ENCODE measurements at places on chromosomes 7 and 10. TPM values are rescaled to one million over a fixed set of nuclear protein-coding genes. Genes with fewer than 3 reads are reported as not detected.

GNGT1 gene
- total RNA-seq = not detected

EBLN1 gene
- not detected for total RNA-seq

DNA sequence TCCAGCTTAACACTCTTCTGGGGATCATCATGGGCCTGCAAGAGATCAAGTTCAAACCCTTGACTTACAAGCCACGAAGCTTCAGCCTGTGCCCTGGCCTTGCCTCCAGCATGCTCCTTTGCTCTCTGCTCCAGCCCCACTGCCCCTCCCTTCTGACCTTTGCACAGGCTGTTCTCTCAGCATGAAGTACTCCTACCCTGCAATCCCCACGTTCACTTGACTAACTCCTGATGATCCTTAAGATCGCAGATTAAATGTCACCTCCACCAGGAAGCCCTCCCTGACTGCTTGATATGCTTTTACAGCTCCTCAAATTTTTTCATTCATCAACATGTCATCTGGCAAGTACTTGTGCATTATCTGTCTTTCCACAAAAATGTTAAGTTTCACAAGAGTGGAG, 75.5 kb upstream of the SLF2 start:
- DNase-seq = no peak

- no peak for DNase-seq
These were observed 106.6 kb downstream of the GAD2 start for GRCh38 chr10:26323219-26323618.

GRCh38 chr7:67518580-67518979, 521.9 kb downstream of the TYW1 start:
- no peak for DNase-seq

DNA sequence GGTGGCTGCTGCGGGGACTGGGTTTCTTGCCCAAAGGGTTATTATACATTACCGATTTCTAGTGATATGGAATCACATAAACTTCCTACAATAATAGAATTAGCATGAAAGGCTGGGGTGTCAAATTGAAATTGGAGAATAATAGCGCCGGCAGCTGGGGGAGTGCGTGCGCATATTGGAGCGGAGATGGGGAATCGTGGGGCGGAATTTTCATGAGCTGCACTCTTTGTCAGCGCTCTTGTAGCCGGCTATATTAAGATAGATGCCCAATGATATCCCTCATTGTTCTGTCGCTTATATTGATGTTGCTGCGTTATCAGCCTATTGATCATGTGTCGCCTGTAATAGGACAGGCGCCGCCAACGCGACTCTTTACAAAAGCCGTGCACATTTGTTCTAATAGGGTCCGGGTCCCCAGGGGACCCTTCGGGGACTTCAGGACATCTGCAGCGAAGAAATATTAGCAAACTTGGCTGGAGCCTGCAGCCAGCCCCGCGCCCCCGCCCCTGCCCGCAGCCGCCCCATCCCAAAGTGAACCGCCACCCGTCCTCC, 5.1 kb downstream of the UNCX start:
- no peak for DNase-seq

GRCh38 chr10:96992721-96993120, 160.6 kb downstream of the LCOR start:
- DNase-seq = no peak

TEX47 gene
- not detected for total RNA-seq

DNA sequence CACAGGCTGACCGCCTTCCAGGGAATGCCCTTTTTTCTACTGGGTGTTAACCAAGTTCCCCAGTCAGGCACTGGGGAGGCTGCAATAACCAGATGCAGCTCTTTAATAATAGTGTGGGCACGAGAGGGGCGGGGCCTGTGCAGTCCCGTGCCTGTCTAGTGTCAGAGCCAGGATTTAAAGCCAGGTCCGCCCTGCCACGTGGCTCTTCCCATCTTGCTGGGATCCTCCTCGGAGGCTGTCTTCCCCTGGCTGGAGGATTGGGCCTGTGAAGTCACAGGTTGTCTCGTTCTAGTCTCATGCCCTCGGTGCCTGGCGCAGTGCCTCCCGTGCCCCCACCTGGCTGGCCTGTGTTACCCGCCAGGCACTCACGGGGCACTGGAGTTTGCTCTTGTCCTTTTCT, 25.2 kb downstream of the TMEM120A start:
- DNase-seq = peak; percentile 95

- DNase-seq = no peak
These were observed 149.4 kb upstream of the FERD3L start for GRCh38 chr7:19294619-19295018.

GRCh38 chr7:87144173-87144657, 8.0 kb upstream of the DMTF1 start:
- DNase-seq = no peak

NEBL gene
- 1.7 TPM for total RNA-seq

CALML3 gene
- not detected for total RNA-seq

CASD1 gene
- 41.0 TPM for total RNA-seq

RBP3 gene
- not detected for total RNA-seq

- no peak for DNase-seq
These were observed 34.4 kb upstream of the PNLIP start for GRCh38 chr10:116511365-116511764.

- DNase-seq = no peak
These were observed 111.1 kb downstream of the TNS3 start for GRCh38 chr7:47470567-47471357.

GRCh38 chr7:43956027-43956426, 29.8 kb downstream of the UBE2D4 start:
- no peak for DNase-seq

DNA sequence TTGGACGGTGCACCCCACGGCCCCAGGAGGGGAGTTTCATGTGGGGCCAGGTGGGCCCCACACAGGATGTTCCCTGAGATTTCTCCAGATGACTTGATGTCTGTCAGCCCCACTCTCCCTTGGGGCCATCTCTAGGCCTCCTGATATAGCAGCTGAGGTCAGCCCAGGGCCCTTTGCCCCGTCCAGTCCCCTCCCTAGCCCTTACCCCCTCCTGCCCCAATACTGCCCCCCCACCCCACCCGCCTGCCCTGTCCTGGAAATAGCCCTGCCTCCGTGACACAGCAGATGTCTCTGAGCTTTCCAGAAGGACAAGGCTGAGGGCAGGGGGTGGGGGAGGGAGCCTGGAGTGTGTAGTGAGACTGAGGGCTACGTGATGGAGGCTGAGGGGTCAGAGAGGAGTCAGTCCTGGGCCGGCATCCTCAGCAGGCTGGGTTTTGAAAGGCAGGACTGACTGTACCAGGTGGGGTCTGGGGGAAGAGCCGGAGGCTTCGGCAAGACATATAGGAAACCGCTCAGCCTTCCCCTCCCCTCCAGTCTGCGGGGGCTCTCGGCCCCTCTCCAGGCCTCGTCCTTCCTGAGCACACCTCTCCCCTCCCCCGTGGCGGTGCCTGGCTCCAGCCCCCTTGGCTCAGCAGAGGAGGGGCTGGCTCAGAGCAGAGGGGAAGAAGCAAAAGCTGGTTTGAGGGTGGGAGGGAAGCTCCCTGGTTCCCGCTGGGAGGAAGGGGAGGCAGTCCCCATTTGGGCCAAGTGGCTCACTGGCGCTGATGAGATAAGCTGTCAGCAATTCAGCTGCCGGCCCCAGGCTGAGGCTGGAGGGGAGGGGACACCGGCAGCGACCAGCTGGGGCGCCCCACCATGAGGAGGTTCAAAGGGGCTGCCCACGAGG, 2.0 kb downstream of the FLNC start:
- DNase-seq = peak; percentile 84

DNA sequence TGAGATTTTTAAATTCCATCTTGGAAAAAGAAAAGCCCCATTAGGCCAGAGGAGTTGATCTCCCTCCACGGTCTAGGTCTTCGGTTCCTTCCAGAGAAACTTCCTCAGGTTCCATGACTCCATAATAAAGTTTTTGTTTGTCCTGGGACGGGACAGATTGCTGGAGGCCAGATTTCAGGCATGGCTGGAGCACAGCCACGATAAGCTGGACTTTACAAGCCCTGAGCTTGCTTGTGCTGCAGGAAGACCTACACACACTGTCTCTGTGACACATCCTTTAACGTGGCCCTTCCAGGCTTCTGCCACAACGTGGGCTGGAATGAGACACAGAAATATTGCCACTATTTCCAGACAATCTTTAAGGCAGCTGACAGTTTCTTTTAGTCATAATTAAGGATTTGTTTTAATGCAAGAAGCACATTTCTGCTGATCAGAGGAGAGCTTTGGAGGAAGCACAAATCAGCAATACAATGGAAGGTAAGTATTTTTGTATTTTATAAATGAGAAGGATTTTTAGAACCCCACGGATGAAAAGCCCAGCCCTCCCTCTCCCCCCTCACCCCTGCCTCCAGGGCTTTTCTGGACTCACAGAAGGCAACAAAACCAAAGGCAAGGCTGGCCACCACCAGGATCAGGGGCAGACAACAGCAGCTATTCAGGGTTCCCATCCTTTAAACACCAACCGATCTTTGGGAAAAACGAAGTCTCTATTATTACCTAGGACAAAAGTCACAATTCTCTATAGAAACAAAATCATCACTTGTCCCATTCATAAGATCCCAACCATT, 6.5 kb downstream of the CTBP2 start:
- DNase-seq = no peak

- DNase-seq = no peak
These were observed 152.1 kb downstream of the LYZL1 start for GRCh38 chr10:29440981-29441380.

DNA sequence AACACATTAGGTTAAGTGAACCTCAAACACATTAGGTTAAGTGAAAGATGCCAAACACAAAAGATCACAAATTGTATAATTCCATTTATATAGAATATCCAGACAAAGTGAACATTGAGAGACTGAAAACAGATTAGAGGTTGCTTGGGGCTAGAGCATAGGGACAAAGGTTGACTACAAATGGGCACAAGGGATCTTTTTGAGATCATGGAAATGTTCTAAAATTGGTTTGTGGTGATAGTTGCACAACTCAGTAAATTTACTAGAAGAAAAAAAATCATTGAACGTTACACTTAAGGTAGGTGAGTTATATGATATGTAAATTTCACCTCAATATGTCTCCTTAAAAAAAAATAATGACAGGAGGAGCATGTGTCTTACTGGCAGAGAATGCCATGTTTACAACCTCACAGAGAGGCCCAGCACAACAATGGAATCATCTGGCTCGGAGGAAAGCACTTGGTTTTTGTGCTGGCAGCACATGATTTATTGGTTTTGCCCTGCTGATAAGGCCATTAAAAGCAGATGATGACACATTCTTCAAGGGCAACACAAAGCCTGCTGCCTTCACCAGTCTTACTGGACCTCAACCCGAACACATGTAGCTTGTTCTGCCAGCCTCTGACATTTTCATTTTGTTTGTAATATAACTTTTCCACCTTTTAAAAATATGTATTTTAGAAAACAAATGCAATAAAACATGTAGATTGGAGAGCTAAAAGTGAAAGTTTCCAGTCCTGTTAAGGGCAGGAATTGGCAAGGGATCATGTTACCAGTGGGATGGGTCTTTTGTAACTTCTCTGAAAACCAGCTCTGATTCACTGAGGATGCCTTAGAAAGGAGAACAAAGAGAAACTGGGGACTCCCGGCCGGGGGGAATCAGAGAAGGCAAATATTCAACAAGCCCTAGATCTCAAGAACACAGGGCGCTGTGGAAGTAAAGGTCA, 11.9 kb upstream of the LMOD2 start:
- no peak for DNase-seq

DNA sequence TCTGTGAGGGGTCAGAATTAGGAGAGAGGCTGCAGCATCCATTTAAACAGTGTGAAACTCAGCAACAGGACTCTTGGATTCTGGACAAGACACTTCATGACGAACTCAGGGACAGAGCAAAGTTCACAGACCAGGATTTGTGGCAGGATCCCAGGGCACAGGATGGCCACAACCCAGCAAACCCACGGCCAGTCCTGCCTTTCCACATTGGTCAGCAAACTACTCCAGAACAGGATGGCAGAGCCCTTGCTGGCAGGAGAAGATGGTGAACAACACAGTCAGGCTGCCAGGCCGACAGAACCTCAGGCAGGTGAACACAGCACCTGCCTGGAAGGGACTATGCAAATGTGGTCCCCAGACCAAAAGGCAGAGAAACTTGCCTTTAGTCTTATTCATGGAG, 34.4 kb downstream of the VSTM4 start:
- DNase-seq = no peak

NUP205 gene
- total RNA-seq = 37.5 TPM

WASHC2A gene
- total RNA-seq = 38.5 TPM

GRCh38 chr7:127655720-127656119, 3.7 kb downstream of the SND1 start:
- no peak for DNase-seq

DNA sequence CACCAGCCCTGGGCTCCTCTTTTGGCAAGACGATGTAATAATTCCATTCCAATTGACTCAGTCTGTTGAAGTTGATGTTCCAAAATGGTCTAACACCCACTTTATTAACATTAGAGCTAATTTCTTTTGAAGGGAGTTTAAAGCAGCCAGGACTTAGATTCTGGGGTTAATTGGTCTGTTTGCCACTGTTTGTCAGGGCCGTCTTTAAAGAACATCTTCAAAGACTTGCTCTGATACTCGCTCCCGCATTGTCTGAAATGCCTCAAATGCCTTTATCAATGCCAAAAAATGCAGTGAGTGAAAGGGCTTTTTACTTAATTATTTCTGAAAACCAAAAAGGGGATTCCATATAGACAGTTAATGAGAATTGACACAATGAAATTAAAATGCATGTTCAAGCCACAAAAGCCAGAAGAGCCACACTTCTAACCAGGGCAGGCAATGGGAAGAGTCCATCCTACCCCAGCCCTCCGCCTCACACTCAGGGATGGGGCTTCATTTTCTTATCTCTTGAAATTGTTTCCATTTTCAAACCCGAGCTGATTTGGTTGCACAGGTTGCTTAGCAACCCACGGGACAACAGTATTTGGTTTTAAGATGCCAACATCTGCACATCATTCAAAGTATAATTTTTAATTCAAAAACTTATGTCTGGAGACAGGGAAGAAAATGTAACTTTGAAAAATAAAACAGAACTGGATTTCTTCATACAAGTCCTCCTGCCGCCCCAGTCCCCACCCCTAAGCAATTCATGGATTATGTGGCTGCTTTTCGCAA, 163.0 kb downstream of the FGFR2 start:
- DNase-seq = no peak

DNA sequence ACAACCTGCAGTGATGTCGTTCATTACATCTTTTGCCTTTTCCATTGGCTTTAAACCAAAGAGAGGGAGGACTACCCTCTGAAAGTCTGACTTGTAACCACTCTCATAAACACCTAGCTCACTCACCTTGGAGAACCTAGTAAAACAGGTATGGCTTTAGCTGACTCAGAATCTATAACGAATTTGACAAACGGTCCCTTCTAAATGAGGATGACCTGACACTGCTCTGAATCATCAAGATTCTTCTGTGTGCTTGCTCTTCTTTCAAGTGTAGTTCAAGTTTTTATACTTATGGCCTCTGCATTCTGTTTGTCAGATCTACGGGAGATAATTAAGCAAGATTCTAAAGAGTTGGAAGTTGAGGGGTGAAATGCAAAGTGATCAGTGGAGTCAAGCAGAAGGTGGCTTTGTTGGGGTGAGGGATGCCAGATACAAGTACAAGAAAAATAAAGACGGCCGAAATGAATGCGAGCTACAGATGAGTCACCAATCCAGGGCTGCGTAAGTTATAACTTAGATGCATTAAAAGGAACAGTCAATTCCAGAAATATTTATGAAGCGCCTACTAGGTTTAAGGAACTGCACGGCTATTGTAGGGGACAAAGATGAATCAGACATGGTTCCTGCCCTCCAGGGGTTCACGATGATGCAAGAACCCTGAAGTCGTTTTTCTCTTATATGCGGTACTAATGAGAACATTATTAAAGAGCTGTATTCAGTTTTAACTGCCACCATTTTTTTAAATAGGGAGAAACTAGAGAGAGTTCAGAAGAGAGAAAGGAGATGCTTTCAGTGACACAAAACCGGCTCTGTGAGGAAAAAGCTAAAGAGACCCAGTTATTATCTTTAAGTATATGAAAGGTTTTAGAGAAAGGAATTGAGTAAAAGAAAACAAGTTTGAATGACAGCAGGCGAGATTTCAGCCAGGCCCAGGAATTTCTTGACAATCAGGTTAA, 6.5 kb downstream of the HIPK2 start:
- DNase-seq = no peak

Data from sigmoid colon (tissue), 7 donors.